ENCODE measurements at places on chromosomes 7 and 10.

DNA sequence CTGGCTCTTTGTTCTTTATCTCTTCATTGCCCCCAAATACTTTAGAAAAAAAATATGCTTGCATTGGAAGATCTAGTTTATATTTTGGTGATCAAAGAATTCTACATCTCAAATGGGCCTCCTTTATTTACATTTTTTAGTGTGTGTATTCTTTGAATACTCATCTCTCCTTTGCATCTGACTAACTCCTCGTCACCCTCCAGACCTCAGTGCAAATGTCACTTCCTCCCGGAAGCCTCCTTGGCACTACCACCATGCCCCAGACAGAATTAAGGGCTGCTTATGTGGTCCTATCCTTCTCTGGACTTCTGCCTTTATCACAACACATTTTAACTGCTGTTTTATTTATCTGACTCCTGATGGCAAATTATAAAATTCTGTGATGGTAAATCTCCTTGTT lies 52.0 kb upstream of the PPP1R3C start:
- DNase-seq = no peak

GRCh38 chr10:11797281-11797680 lies 25.9 kb upstream of the PROSER2 start:
- no peak for DNase-seq

- no peak for DNase-seq
Measured at GRCh38 chr7:99643464-99643863, 26.7 kb downstream of the ZSCAN25 start.

- DNase-seq = no peak
Measured at GRCh38 chr7:77309714-77310220, 106.4 kb downstream of the GSAP start.

DNA sequence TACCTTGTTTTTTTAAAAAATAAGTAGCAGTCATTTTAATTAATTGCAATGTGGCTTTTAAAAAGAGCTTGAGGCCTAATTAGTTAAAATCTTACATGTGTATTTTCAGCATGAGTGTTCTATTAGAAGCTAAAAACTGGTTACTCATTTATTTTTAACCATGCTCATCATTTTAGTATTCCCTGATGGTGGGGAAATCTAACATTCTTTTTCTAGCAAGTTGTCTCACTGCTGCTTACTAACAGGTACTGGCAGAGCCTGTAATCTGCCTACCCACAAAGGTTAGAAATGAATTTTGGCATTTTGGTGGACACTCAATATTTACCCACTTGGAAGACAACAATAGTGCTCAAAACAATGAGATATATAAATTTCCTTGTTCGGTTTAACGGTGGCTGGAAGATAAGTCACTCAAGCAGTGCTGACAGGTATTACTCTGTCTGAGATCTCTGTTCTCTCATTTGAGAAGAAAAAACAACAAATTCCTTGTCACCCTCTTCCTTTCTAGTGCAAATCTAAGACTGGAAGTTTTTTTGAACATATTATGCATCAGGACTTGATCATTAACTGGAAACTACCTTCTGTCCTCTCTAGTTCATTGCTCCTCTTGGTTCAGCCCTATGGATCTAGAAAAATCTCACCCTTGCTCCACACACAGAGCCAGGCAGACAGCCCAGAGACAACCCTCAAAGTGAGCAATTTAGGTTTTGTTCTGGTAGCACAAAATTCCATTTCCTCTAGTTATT lies 83.3 kb downstream of the VWDE start:
- no peak for DNase-seq

All from nucleus accumbens (tissue), 56 donors.